ENCODE measurements at places on chromosomes 11 and 22. TPM values are rescaled to one million over a fixed set of nuclear protein-coding genes. Genes with fewer than 3 reads are reported as not detected.

PNPLA3 gene
- total RNA-seq = 10.8 TPM

DPAGT1 gene
- 47.1 TPM for total RNA-seq

MGAT3 gene
- total RNA-seq = 7.9 TPM

PRR33 gene
- not detected for total RNA-seq

C11orf42 gene
- total RNA-seq = not detected

OR10D3 gene
- not detected for total RNA-seq

APOBEC3A gene
- not detected for total RNA-seq

FAT3 gene
- 41.0 TPM for total RNA-seq

P2RY2 gene
- 0.12 TPM for total RNA-seq

OR8G5 gene
- not detected for total RNA-seq

RAG2 gene
- not detected for total RNA-seq

NTM gene
- 108 TPM for total RNA-seq

KRTAP5-9 gene
- total RNA-seq = not detected

NADSYN1 gene
- 87.9 TPM for total RNA-seq

DERL3 gene
- 0.82 TPM for total RNA-seq

MUC5AC gene
- not detected for total RNA-seq

ARFGAP3 gene
- total RNA-seq = 64.1 TPM

OR5D18 gene
- total RNA-seq = not detected

RBMXL2 gene
- total RNA-seq = not detected

TIGD3 gene
- 0.29 TPM for total RNA-seq

PHOX2A gene
- total RNA-seq = not detected

SHANK2 gene
- total RNA-seq = 6.4 TPM

All from astrocyte (in vitro differentiated cells and primary cell).